Cortex of kidney (tissue), 1 donor: ENCODE measurements at places on chromosomes 12 and 14.

DNA sequence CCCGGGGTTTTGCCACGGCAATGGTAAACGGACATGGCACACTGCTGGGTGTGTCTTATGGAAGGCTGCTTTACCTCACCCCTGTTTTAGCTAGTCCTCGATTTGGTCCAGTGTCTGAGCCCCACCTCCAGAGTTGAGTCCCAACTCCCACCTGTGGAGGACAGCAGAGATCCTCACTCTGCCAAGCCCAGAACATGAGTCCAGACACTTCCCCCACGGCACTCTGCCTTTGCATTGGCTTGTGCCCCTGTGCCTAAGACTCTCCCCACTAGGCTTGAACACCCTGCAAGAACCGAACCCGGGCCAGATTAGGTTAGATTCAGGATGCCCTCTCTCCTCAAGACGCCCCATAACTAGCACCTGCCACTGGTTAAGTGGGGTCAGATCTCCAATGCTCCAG lies 59.8 kb upstream of the C14orf180 start:
- no peak for DNase-seq

- no peak for DNase-seq
Measured at GRCh38 chr14:49947506-49947905, 54.6 kb downstream of the ARF6 start.

GRCh38 chr12:65769880-65770279 lies 54.4 kb upstream of the HMGA2 start:
- DNase-seq: no peak

DNA sequence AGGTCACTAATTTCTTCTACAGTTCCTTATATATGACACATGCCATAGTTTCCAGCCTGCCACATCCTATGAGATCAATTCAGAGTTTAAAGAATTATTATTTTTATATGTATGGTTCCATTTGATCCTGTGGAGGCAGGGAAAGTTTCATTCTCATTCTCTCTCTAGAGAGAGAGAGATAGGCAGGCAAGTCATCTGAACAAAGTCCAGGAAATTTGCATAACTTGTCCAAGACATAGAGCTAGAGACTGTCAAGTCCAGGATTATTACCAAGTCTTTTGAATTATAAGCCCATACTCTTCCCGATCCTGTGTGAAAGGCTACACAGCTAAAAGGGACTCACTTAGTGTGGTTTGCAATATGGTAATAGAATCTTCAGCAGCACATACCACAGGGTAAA lies 215.3 kb downstream of the SSPN start:
- no peak for DNase-seq

GRCh38 chr12:21695986-21696385 lies 38.3 kb upstream of the LDHB start:
- DNase-seq: no peak

DNA sequence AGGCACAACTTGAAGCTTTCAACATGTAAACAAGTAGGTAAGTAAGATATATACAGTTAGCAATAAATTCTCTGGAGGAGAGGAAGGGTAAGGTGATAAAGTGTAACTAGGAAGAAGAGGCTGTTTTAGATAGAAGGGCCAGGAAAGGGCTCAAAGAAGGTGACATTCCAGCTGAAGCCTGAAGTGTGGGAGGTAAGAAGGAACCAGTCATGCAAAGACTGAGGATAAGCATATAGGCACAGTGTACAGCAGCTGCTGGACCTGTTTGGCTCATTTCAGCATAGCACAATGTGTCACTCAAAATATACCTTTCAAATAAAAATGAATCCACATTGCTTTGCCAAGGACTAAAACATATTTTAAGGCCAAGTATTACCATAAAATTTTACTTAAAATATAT lies 28.6 kb upstream of the ARL1 start:
- DNase-seq: no peak

- no peak for DNase-seq
Measured at GRCh38 chr12:99131751-99132199, 486.7 kb downstream of the APAF1 start.

- no peak for DNase-seq
Measured at GRCh38 chr12:52035190-52035589, 16.1 kb upstream of the NR4A1 start.

- no peak for DNase-seq
Measured at GRCh38 chr14:64202716-64203115, 91.5 kb downstream of the ESR2 start.

DNA sequence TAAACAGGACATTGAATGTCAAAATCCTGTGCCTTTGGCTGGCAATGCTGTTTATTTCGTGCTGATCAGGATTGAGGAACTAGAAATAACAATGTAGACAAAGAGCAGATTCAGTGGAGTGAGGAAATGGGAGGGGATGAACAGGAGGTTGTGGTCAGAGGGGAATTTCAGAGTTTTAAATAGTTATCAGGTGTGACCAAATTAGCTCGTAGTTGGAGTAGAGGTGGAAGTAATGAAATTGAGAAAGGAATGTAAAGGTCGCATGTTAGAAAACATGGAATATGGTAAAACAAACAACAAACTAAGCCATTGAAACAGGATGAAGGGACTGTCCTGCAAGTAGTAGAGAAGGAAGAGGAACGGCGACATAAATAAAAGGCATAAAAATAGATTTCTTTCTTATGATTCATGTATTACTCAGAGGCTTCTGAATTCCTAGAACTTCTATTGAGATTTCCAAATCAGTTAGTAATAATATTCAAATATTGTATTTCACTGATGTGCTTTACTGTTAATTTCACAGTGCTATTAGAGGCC lies 9.5 kb upstream of the SAV1 start:
- no peak for DNase-seq

- DNase-seq: no peak
Measured at GRCh38 chr12:121620333-121620891, 5.9 kb upstream of the ORAI1 start.
